Stimulated activated CD8-positive, alpha-beta memory T cell treated with anti-CD3 and anti-CD28 coated beads, Interleukin-7, amount 100 ng/mL, for 4 hours (primary cell): ENCODE measurements at places on chromosomes 3 and 15.

- no peak for DNase-seq
Measured at GRCh38 chr3:130786306-130786705, 39.7 kb upstream of the PIK3R4 start.

DNA sequence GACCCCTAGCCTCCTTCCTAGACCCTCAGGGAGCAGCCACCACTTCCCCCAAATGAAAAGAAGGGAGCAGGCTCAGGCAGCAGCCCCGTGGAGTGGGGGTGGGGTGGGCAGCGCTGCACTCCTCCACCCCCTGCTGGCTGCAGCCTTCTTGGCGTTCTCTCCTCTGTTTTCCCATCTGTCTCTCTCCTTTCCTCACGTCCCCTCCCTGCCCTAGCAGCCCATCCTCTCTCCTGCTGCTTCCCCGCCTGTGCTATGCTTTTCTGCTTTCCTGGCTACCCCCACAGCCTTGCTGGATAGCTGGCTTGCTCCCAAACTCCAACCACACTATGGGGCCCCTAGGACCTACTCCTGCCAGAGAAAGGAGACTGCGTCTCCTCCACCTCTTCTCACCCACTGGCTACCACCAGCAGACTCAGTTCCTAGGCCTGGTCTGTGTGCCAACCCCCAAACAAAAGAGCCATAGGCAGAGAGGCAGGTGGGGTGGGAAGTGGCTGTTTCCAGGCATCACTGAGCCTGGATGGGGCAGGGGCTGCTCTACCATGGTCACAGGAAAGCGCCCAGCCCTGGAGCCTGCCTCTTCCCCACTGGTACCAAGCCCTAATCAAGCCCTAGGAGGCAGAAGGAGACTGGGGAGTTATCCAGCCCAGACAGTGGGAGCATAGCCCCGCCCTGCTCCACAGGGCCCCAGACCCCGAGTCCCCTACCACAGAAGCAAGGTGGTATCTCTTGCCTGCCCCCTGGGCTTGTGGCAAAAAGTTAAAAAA, 3.4 kb upstream of the DISP2 start:
- no peak for DNase-seq

GRCh38 chr3:156252656-156253055, 132.3 kb downstream of the KCNAB1 start:
- DNase-seq, result no peak

- no peak for DNase-seq
Measured at GRCh38 chr15:44471885-44472455, 44.5 kb downstream of the CTDSPL2 start.

DNA sequence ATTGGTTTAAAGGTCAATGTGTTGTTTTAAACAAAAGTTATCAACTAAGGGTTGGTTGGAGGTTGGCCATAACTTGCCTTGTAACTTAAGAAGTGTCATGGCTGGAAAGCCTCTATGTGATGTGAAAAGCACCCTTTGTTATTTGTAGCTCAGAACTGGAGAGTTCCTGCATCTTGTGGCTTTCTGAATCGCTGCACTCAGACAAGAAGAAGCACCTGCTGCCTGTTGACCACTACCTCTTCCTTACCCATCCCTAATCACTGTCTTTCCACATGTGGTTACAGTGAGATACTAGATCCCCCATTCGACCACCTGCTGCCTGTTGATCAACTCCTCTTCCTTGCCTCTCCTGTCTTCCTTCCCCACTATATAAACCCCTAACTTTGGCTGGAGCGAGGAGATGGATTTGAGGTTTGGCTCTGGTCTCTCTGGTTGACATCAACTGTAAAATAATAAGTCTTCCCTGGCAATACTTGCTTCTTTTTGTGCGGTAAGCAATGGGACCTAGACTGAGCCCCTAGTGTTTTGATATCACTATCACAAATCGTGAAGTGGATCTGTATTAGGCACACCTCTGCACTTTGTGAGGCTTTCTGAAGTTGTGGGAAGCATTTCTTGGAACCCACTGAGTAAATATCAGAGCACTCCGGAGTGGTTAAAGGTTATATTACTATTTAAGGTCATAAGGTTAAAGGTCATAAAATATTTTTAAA, 13.8 kb downstream of the RPL39L start:
- DNase-seq, result no peak

DNA sequence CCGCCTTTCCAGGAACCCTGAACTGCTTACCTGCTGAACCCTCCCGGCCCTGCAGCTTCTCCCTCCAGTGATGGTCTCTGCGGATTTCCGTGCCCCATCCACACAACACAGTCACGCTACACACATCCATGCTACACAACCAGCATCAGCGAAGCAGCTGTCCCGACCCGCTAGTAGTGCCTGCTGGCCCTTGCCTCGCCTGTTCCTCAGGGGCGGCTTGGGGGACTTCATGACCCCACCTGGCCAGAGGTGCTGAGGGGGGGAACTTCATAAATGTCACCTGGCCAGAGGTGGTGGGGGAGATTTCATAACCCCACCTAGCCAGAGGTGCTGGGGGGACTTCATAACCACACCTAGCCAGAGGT, 530 bp upstream of the TUBGCP5 start:
- no peak for DNase-seq
